ENCODE measurements at places on chromosomes 11 and 22.

GRCh38 chr11:65616575-65617001, 1.0 kb downstream of the PCNX3 start:
- no peak for DNase-seq

DNA sequence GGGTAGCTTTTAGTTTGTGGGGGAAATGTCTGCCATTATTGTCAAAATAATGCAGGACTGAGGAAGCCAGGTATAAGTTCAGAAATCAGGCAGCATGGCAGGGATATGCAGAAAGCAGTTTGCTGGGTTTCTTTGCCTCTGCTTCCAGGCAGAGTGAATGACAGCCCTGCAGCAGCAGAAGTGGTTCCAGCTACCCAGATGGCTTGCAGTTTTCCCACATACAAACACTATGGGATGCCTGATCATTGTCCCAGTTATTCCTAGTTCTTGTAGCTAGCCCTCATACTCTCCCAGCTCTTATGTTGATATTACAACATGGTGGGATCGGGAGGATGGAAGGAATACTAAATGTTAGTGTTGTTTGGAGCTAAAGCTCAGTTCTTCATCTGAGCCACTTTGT, 2.8 kb upstream of the DIXDC1 start:
- DNase-seq = no peak

DNA sequence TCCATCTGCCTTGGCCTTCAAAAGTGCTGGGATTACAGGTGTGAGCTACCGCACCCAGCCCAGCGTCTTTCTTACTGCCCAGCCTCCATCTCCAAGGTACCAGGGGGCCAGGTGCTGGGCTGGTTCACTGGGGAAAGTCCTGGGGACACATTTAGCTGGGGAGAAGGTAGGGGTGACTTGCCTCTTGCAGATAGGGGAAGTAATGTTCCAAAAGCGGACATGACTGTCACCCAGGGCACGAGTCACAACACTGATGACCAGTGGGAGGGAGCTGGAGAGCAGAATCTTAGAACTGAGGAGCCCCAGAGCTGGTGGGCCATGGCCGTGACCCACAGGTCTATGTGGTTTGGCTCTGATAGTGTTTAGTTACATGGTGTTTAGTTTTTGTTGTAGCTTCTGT, 2.4 kb upstream of the SLC15A3 start:
- no peak for DNase-seq

- no peak for DNase-seq
Measured at GRCh38 chr11:123393312-123393927, 36.6 kb upstream of the GRAMD1B start.

DNA sequence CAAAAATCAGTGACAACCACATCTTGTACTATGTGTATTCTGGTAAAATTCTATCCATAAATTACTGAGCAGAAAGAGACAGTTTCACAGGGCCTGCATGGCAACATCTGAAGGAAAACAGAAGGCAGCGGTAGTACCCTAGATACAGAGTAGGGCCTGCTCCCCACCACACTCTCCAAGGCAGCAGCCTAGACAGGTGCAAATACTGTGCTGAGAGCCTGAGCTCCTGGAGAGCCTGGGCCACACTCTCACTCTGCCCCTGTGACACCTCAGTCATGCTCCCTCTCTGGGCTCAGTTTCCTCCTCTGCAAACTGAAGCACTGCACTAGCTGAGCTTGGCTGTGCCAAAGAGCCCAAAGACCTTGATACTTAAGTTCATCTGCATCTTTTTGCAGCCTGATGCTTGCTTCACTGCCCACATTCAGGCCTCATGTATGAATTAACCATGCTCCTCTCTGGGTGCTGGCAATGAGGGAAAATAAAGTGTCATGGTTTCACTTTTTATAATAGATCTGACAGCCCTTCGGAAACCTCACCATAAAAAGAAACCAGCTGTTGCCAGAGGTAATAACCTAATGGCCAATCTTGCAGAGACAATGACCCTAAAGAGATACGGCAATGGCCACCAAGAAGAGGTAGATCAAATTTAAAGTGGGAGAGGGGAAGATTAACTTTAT, 104.7 kb downstream of the PLEKHA7 start:
- DNase-seq = no peak

- DNase-seq = no peak
Measured at GRCh38 chr11:116148645-116149044, 624.1 kb downstream of the BUD13 start.

GRCh38 chr11:110069158-110069737, 23.9 kb upstream of the ZC3H12C start:
- no peak for DNase-seq

DNA sequence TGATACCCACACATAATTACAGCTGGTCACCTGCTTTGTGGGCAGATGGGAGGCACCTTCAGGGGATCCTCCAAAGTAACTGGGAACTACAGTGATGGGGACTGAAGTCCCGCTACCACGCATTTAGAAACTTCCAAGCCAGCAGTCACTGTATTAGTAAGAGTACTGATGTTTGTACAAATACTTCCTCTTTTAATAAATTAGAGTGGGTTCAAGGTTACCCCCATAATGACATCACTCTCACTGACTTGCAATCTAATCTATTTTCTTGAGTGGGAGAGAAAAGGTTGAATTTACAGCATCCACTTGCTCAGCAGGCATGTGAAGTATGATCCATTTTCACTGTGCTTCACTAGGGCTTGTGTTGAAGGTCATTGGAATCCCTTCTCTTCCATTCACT, 72.1 kb upstream of the TIMP3 start:
- no peak for DNase-seq

- no peak for DNase-seq
Measured at GRCh38 chr11:67489885-67490726, 7.3 kb downstream of the AIP start.

- no peak for DNase-seq
Measured at GRCh38 chr11:111792314-111792713, 26.1 kb upstream of the PPP2R1B start.

- DNase-seq = no peak
Measured at GRCh38 chr11:100192181-100192580, 494.9 kb upstream of the ARHGAP42 start.

DNA sequence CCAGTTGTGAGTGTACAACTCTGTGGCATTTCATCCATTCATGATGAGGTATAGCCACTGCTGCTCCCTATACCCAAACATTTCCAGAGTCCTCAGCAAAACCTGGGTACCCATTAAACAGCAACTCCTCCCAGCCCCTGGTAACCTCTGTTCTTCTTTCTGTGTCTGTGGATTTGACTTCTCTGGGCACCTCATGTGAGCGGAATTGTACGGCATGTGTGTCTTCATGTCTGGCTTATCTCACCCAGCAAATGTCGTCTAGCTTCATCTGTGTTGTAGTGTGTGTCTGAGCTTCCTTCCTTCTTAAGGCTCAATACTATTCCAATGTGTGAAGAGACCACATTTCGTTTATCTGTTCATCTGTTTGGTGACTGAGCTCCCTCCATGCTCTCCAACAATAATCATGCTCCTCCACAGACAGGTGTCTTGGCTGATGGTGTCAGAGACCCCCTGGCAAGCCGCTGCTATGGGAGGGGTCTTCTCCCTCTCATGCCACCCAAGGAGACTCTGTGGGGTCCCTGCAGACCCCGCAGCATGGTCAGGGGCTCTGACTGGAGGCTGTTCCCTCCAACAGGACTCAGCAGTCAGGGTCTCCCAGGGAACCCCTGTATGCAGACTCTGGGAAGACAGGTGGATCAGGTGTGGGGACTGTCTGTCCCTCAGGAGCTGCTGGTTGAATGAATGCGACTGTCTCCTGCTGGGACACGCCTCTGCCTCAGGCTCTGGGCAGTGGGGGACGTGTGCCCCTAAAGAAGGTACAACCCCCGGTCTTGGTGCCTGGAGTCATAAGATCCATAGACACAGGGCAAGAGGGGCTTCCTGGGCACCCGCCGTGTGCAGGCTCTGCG, 52.7 kb downstream of the SMIM38 start:
- no peak for DNase-seq

- no peak for DNase-seq
Measured at GRCh38 chr11:129888451-129888850, 6.9 kb downstream of the NFRKB start.

DNA sequence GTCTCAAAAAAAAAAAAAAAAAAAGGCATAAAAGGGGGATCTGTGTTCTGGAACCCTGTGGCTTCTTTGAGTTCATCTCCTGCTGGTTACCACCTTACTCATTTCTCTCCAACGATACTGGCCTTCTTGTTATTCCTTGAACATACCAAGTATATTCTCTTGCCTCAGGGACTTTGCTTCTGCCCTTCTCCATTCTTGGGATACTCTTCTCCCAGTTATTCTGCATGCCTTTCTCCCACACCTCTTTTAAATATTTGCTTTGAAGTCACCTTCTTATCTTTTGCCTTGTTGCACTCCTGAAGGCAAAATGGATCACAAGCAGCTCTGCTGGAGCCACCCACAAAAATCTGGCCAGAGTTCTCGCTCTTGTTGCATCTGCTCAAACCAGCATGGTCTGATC, 76.0 kb upstream of the RRM1 start:
- no peak for DNase-seq

GRCh38 chr11:69731110-69731509, 27.3 kb upstream of the FGF19 start:
- no peak for DNase-seq

DNA sequence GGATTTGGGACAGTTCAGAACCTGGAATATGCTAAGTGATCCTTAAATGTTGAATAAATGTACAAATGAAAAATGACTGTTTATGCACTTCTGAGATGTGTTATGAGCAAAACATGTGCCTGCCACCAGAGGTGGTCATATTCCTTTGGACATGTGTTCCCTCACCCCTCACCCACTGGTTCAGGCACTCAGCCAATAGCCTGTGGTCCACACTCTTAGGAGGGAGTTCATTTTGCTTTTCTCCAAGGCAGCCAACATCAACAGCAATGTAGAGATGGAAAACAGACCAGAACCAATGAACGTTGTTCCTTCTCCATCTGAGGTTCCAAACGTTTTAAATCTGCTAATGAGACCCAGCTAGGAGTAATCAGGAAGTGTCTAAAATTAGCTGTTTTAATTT, 44.0 kb downstream of the RPUSD4 start:
- no peak for DNase-seq

DNA sequence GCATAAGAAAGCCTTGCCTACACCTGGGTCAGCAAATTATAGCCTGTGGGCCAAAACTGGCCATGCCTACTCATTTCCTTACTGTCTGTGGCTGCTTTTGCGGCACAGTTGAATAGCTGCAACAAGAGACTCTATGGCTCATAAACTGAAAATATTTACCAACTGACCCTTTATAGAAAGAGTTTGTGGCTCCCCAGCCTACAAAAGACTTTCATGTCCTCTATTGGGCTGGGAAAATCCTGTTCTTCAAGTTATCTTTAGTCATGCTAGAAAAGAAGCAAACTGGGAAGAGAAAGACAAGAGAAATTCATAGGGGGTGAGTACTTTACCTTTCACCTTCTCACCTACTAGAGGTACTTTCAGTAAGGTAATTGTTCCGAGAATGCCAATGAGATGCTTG, 175.1 kb downstream of the SWAP70 start:
- no peak for DNase-seq

GRCh38 chr11:120703358-120704152, 192.0 kb downstream of the GRIK4 start:
- no peak for DNase-seq

DNA sequence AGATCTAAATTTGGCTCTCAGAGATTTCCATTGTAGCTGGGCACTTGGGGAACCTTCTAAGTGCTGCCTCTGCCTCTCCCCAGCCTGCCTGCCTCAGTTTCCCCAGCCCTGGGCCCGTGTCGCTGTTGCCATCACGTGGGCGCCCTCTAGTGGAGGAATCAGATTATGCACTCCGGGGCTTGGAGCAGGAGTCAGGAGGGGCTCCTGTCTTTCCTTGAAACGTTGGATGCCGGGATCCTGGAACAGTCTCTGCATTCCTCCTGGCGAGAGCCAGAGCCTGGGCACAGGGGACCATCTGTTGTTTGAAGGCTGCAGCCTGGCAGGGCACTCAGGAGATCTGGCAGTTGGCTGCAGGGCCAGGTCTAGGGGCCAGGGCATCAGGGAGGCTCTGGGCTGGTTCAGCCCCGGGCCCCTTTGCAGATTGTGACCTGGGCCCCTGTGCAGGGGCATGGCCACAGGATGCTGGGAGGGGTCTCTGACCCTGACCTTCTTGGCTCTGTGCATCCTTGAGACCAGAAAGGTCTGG, 71.6 kb downstream of the LRP5 start:
- peak; percentile 66 for DNase-seq

DNA sequence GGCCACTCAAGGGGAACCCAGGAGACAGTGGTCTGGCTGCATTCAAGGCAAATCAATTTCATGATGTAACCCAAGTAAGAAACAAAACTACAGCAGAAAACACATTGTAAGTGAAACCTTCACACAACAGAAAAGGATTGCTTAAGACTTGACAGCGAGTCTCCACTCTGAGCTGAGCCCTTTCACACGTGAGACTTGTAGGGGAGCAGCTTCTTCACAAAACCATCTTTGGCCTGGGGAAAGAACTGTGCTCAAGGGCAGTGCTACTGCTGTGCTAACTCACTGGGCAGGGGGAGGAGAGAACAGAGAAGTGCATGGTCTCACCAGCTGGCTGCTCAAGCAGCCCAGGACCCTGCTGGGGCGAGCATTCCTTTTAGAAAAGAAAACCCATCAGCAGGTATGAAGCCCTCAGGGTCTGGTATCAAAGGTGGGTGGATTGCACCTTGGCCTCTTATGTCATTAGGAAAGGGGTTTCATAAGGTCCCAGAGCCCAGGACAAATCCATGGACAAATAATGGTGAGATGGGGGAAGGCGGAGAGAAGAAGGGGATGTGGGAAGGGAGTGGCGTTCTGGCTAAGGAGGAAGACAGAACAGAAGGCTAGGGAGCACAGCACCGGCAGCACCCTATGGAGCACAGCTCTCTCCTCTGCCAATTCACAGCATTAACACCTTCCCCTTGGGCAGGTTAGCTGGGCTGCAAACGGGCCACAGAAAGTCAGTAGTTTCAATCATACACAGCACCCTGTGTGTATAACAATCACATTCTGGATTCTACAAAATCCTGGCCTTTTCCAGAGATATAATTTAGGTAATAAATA, 20.6 kb upstream of the RAPSN start:
- no peak for DNase-seq

GRCh38 chr11:17979770-17980371, 33.0 kb downstream of the SERGEF start:
- peak; percentile 72 for DNase-seq

DNA sequence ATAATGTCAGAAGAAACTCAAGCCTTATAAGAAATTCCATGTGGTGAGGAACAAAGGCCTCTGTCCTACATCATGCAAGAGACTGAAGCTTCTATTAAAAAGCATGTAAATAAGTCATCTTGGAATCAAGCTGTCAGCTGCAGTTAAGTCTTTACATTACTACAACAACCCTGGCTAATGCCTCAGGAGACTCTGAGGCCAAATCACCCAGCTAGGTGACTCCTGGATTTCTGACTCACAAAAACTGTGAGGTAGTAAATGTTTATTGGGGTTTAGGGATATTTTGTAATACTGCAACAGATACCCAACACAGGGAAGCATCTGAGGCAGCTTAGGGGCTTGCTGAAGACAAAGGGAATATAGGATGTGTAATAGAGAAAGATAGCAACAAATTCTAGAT, 89.6 kb downstream of the C11orf87 start:
- DNase-seq = no peak
